ENCODE measurements at places on chromosomes 7 and 10.

- no peaks in the 10 kb centered on the region for H3K27me3 ChIP-seq
- H3K4me3 ChIP-seq = no peak overlapping the region
- H3K27ac ChIP-seq = no peak overlapping the region
- no peaks in the 10 kb centered on the region for H3K4me1 ChIP-seq
Measured at GRCh38 chr7:55533050-55533728, 39.1 kb downstream of the VOPP1 start.

DNA sequence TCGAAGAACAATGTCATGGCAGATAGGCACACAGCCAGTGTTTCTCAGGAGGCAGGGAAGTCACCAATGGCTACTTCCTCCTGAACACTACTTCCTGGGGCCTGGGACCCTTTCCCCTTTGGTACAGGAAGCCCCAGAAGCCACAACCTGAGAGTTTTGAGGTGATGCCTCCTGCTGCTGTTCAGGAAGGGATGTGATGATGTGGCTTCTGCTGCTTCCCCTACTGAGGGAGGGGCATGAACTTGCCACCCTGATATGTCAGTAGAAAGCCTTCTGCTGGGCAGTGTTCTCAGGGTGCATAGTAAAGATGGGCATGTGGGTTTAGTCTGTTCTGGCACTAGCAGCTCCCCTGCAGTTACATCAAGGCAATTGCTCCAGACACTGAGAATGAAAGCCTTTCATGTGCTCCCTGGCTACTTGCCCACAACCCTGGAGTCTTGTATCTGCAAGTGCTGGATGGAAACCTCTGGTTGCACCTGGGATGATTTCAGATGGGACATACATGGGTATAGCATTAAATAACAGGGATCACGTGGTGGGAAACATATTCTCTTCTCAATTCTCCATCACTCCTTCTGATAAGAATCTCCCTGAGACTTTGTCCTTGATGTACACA lies 69.3 kb downstream of the ADRA2A start:
- no peaks in the 10 kb centered on the region for H3K4me1 ChIP-seq
- H3K27me3 ChIP-seq = no peaks in the 10 kb centered on the region
- DNase-seq = no peak
- H3K27ac ChIP-seq = no peak overlapping the region

DNA sequence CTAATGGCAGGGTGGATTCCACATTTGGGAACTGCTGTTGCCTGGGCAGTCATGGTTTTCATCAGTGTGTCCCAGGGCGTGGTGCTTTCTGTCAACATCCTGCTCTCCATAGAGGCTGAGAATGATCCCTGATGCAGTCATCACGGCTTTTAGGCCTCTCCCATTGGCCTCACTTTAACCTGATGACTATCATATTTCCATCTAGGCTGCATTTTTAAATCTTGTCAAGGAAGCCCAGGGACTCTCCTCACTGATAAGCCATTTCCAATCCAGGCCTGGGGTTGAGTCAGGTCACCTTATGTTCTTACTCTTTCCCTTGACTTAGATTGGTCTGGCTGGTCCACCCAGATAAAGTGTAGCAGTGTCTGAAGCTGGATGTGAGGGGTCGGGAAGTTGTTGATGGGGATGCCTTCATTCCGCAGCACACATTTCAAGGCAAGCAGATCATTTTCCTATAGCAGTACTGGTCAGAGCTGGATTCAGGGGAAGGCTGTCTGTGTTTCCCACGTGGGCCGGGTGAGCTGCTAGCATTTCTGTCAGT lies 177.0 kb downstream of the AUTS2 start:
- H3K4me1 ChIP-seq = no peaks in the 10 kb centered on the region
- peak overlapping the region; percentile 4 for H3K27ac ChIP-seq
- no peaks in the 10 kb centered on the region for H3K36me3 ChIP-seq
- H3K27me3 ChIP-seq = no peaks in the 10 kb centered on the region

DNA sequence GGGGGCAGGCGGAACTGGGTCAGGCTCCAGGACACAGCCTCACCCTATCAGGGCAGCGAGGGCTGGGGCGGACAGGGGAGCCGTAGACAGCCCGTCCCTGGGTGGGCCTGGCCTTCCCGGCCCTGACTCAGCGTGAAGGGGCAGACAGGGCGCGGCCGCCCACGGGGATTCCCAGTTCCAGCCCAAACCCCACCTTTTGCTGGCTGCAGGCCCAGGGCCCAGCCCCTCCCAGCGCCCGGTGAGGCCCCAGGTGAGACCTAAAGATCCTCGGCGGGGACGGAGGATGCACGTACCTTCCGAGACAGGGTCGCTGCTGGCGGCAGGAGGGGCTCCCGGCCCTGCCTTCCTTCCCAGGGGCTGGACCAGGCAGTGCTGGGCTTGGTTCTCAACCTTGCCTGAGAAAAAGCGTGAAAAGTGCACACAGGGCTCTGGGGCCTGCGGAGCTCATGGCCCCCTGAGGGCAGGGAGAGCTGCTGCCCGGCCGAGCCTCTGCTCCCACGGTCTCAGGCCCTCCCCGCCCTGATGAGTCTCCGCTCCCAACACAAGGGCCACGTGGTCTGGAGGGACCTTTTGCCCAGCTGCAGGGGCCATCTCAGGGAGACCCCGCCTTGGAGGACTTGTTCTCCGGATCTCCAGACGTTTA lies 43.9 kb upstream of the DNAJB6 start:
- H3K36me3 ChIP-seq = no peaks in the 10 kb centered on the region
- peak overlapping the region; percentile 50 for H3K27ac ChIP-seq
- no peaks in the 10 kb centered on the region for H3K27me3 ChIP-seq
- H3K4me1 ChIP-seq = no peaks in the 10 kb centered on the region
- H3K4me3 ChIP-seq = no peak overlapping the region

DNA sequence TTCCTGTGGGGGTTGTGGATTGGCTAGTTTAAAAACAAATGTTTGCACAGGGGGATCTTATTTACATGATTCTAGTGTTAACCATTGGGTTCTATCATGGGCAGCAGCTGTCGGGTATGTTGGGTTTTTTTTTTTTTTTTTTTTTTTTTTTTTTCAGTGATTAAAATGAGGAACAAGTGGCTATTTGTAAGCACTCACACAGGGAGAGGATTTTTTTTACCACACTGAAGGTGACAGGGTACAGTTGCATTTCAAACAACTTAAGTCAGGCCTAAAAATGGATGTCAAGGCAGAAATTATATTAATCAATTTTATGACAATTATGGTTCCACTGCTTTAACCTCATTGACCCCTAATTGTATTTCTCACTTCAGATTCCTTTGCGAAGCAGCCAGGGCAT lies 92.8 kb downstream of the CD36 start:
- no peaks in the 10 kb centered on the region for H3K36me3 ChIP-seq
- no peak overlapping the region for H3K4me3 ChIP-seq
- H3K27ac ChIP-seq = no peak overlapping the region
- H3K4me1 ChIP-seq = no peaks in the 10 kb centered on the region
- no peak for DNase-seq

DNA sequence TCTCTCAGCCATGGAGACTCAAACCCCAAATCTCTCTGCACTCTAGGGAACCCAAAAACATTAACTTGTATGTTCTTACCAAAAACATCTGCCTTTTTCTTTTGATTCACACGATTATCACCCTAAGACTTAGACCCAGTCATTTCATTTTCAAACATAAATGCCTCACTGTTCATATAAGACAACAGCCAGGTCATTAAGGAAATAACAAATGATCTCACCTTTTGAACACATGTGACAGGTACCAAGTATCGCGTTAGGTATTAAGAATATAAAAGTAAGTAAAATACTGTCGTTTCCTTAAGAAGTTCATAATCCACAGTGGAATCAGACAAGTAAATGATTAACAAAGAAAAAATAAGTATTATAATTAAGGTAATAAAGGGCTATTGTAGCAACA lies 8.8 kb downstream of the TM9SF3 start:
- DNase-seq = no peak
- peaks cover 7% of the 10 kb centered on the region for H3K4me1 ChIP-seq
- H3K36me3 ChIP-seq = no peaks in the 10 kb centered on the region
- H3K4me3 ChIP-seq = no peak overlapping the region

GRCh38 chr7:31487476-31487875 lies 26.4 kb upstream of the ITPRID1 start:
- H3K4me3 ChIP-seq = no peak overlapping the region
- H3K27me3 ChIP-seq = no peaks in the 10 kb centered on the region
- no peaks in the 10 kb centered on the region for H3K36me3 ChIP-seq
- no peak for DNase-seq
- H3K27ac ChIP-seq = no peak overlapping the region
- H3K4me1 ChIP-seq = no peaks in the 10 kb centered on the region

GRCh38 chr10:43042503-43043341 lies 34.1 kb upstream of the RET start:
- no peak overlapping the region for H3K27ac ChIP-seq
- no peak overlapping the region for H3K4me3 ChIP-seq
- no peaks in the 10 kb centered on the region for H3K4me1 ChIP-seq

- H3K4me3 ChIP-seq = no peak overlapping the region
- no peaks in the 10 kb centered on the region for H3K36me3 ChIP-seq
- no peak for DNase-seq
- H3K27ac ChIP-seq = no peak overlapping the region
- no peaks in the 10 kb centered on the region for H3K27me3 ChIP-seq
Measured at GRCh38 chr10:123729523-123729922, 63.4 kb downstream of the GPR26 start.

GRCh38 chr10:16436367-16436757 lies 448 bp upstream of the PTER start:
- H3K36me3 ChIP-seq = no peaks in the 10 kb centered on the region
- no peaks in the 10 kb centered on the region for H3K4me1 ChIP-seq
- H3K27ac ChIP-seq = peak overlapping the region; percentile 88
- H3K4me3 ChIP-seq = peak overlapping the region; percentile 72
- no peaks in the 10 kb centered on the region for H3K27me3 ChIP-seq
- DNase-seq = no peak

DNA sequence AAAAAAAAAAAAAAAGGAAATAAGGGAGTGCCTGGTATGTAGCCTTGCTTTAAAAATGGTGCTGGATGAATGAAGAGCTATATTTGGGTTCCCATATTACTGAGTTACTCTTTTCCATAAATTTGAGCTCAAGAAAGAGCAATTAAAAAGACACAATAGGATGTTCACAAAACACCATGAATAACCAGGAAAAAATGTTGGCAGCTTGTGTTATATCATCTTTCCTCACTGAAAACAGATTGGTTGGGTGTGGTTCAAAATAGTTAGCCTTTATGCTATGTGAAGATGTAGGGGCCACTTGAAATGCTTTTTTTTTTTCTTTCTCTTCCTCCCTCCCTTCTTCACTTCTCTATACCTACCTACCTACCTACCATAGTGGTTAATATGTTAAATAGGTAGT lies 256.9 kb downstream of the STK31 start:
- no peak overlapping the region for H3K4me3 ChIP-seq
- no peaks in the 10 kb centered on the region for H3K36me3 ChIP-seq
- H3K27me3 ChIP-seq = no peaks in the 10 kb centered on the region
- no peak overlapping the region for H3K27ac ChIP-seq

DNA sequence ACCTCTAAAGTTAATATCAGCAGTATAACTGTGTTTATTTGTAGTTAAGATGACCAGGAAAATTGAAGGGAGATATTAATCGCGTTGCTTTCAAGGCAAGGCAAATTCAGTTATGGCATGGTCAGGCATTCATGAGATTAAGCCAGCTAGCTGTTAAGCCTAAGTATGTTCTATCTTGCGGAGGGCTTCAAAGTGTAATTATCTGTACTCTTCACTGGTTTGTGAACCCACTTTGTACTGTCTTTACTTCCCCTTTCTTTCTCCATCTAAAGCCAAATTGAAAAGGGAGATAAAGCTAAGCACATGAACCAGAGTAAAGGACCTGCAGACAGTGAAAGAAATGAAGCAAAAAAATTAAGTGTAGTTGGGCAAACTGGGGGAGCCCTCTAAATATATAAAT lies 483.1 kb upstream of the NRP1 start:
- no peak overlapping the region for H3K27ac ChIP-seq
- no peaks in the 10 kb centered on the region for H3K36me3 ChIP-seq
- no peaks in the 10 kb centered on the region for H3K4me1 ChIP-seq

DNA sequence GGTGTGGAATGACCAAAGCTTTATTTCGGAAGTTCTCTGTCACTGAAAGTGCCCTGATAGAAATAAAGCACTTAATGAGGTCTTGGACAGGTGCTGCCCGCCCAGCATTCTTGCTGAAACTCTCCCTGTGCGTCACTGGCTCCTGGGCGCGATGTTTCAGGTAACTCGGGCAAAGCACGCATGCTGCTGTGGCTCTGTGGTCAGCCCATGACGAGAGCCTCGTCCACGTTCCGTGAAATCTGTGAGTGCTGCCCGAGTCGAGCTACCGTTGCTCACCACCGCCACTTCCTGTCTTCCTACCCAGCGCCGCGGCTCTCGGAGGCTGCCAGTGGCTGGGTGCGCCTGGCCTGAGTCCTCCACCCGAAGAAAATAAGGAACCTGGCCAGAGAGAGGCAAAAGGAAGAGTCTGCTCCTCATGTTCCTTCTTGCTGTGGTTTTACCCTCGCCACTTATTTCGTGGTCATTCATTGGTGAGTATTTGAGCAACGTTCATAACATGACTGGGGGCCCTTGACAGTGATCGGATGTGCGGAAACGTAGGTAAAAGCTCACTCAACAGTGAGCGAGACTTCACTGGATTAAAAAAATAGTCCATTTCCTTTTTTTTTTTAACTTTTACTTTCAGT lies 95.5 kb downstream of the MAP3K8 start:
- peak; percentile 45 for DNase-seq
- no peak overlapping the region for H3K4me3 ChIP-seq

DNA sequence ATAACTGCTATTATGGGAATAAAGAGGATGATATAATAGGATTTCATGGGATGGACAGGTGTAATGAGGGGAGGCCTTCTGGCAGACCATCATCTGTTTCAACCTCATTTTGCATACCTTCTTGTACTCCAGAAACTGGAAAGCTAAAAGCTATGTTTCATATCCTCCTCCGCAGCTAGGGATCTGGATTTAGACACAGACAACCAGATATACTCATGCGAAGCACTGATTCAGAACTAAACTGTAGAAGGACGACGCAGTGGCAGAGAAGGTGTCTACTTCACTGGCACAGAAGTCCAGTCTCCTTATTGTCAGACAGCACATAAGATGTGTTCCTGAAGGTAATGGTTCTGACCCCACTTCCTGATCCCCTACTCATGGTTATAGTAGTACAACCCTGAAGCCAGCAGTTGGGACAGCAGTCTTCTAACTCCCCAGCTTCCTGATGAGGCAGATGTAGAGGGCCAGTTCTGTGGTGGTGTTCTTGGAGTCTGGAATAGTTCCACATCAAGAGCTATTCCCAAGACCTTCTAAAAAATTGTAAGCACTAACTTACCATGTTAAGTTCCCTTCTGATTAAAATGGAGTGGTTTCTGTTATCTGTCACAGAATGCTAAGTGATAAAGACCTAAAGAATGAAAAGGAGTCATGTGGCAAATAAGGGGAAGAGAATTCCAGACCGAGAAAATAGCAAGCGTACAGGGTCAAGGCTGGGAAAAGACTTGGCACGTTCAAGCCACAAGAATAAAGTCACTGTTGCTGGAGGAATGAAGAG lies 550.3 kb downstream of the GRM8 start:
- H3K4me1 ChIP-seq = no peaks in the 10 kb centered on the region
- no peak overlapping the region for H3K4me3 ChIP-seq
- DNase-seq = no peak
- no peaks in the 10 kb centered on the region for H3K27me3 ChIP-seq

DNA sequence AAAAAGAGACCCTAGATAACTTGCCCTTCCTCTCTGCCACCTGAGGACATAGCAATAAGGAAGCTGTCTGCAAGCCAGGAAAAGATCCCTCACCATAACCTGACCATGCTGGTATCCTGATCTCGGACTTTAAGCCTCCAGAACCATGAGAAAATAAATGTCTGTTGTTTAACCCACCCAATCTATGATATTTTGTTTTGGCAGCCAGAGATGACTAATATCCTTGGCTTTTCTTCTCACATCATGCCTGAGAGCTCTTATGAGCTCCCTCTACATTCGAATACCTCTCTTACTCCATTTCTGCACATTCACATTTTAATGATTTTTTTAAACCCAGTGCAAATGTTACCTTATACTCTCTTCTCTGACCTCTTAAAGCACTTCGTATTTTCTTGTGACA lies 214.0 kb upstream of the CHRM2 start:
- no peak overlapping the region for H3K4me3 ChIP-seq
- H3K27ac ChIP-seq = no peak overlapping the region
- no peaks in the 10 kb centered on the region for H3K27me3 ChIP-seq
- DNase-seq = no peak

Data from breast epithelium (tissue), 4 donors.